Midbrain (tissue), 1 donor: ENCODE measurements at places on chromosomes 2 and 18.

- no peak for DNase-seq
Measured at GRCh38 chr2:100878000-100878791, 58.3 kb downstream of the NPAS2 start.

GRCh38 chr2:171160956-171161740 lies 455 bp upstream of the TLK1 start:
- peak; percentile 80 for DNase-seq

DNA sequence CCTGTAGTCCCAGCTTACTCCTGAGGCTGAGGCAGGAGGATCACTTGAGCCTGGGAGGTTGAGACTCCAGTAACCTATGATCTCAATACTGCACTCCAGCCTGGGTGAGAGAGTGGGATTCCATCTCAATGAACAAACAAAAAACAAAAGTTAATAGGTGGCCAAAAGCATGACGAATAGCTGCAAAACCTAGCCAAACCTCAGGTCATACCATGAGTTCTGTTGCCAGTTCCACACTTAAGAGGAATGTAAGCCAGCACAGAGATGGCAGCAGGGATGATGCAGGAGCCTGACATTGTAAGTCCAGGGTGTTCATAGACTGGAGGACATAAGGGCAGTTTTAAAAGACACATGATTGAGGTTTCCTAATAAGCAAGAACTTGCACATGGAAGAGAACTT lies 55.3 kb upstream of the RMDN2 start:
- DNase-seq: no peak

GRCh38 chr2:112061840-112062239 lies 6.8 kb downstream of the TMEM87B start:
- DNase-seq: no peak

- DNase-seq: peak; percentile 66
Measured at GRCh38 chr18:6885992-6886796, 156.7 kb downstream of the ARHGAP28 start.

- DNase-seq: no peak
Measured at GRCh38 chr2:146228020-146228393, 1616.8 kb upstream of the ACVR2A start.

- no peak for DNase-seq
Measured at GRCh38 chr18:58615140-58616132, 13.5 kb downstream of the ALPK2 start.

DNA sequence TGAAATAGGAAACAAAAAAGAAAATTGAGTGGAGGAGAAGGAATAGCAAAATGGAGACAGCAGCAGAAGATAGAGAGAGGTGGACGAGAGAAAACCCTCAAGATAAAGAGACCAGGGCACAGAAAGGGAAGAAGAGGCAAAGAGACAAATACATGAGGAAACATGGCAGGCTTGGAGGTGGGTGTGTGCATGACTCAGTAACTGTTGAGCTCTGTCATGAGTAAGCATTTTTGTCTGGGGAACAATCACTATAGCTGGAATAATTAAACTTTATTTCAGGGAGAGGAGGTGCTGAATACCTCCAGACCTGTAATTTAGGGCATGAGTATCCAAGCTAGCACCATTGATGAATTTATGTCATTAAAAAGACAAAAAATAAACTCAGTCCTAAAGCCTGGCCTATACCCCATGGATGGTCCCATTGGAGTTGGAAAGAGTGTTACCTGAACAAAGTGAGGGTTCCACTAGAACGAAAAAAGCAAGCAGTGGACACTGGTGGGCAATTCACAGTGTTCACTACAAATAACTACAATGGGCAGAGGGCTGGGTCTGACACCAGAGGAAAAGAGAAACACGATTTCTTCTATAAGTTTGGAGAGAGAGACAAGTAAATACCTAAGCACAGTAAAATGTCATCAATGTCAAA lies 145.5 kb downstream of the ADCYAP1 start:
- DNase-seq: no peak

DNA sequence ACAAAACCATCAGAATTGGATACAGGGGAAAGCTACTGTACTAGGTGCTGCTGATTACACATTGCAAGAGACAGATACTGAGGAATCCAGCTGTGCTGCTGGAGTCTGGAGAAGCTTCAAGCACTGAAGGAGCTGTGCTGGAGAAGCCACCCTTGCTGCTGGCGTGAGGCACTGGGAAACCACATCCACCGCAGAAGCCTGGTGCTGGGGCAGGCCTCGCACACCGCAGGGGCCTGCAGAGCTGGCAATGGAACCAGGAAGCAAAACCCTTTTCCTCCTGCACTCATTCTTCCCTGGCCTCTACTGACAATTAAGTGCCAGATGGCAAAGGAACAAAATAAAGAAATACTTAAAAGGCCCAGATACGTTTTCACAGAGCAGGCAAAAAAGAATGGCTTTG lies 94.4 kb upstream of the MSH6 start:
- no peak for DNase-seq

- no peak for DNase-seq
Measured at GRCh38 chr2:72325592-72326422, 178.1 kb upstream of the CYP26B1 start.

GRCh38 chr18:50721006-50721405 lies 98.8 kb downstream of the MRO start:
- peak; percentile 17 for DNase-seq

DNA sequence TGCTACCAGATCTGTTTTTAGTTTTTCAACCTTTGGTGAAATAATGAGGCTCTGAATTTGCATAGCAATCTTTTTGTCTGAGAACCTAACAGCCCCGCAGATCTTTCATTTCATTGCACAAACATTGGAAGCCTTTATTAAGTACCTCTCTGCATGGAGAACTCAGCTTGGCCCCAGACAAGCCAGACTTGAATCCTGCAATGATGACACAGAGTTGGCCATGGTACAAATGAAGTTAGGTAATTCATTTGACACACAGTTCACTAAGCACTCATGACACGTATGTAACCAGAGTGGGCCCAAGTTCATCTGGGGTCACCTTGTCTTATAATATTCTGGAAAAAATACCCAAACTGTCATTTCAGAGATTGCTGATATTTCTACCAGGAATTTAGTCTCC lies 439.1 kb upstream of the ID2 start:
- DNase-seq: no peak

DNA sequence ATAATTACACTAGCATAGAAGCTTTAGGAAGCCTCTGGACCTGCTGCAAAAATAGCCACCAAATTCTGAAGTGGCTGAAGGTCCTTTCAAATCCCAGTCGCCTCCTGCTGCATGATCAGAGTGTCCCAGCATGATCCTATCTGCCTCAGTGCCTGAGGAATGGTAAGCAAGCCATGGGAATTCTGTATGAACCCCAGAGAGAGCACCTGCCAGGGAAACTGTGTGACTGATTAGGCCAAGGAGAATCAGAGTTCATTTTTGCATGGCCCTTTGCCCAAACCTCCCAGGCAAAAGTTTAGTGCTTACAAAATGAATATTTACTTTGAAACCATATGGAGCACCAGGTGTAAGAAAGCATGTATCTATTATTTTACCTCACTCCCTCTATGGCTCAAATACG lies 221.4 kb downstream of the ARL4C start:
- no peak for DNase-seq

- no peak for DNase-seq
Measured at GRCh38 chr2:127226520-127227263, 6.6 kb upstream of the CYP27C1 start.

DNA sequence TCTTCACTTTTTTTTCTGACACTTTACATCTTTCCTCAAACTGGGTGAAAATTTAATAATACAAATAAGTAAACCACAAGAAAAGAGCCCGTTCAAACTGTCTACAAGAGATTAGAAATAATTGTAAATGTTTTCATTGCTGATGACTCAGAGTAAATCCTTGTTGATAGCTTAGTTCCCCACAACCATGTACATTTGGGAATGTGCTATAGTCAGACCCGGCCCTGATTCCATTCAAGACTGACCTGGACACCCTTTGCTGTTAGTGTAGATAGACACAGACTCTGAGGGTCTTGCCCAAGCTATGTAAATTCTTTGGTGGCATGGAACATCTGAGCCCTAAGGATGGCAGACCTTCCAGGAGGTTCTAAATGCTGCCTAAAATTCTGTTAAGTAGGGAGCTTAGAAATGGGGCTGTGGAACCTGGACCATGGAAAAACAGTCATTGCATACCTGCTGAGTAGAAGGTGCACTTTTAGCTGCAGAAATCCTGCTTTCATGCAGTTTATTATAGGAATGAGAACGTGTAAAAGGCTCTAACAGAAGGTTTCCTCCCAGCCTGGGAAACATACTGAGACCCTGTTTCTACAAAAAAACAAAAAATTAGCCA lies 3.7 kb downstream of the MALT1 start:
- DNase-seq: no peak

- no peak for DNase-seq
Measured at GRCh38 chr2:163692611-163693482, 43.0 kb downstream of the FIGN start.

DNA sequence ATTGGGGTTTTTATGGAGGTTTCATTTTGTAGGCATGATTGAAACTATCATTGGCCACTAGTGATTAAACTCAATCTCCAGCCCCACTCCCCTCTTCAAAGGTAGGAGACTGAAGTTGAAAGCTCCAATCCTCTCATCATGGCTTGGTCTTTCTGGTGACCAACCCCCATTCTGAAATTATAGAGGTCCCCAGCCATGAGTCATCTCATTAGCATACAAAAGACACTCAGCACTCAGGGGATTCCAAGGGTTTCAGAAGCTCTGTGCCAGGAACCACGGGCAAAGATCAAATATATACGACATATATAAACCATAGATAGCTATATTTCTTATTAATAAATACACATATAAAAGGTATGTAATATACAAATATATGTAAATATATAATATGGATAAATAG lies 256.0 kb upstream of the POU3F3 start:
- no peak for DNase-seq

GRCh38 chr18:26088487-26088886 lies 1.9 kb downstream of the SS18 start:
- DNase-seq: no peak

- DNase-seq: no peak
Measured at GRCh38 chr2:133489641-133490410, 78.4 kb downstream of the NCKAP5 start.

- DNase-seq: no peak
Measured at GRCh38 chr2:71067567-71068217, 756 bp upstream of the NAGK start.

DNA sequence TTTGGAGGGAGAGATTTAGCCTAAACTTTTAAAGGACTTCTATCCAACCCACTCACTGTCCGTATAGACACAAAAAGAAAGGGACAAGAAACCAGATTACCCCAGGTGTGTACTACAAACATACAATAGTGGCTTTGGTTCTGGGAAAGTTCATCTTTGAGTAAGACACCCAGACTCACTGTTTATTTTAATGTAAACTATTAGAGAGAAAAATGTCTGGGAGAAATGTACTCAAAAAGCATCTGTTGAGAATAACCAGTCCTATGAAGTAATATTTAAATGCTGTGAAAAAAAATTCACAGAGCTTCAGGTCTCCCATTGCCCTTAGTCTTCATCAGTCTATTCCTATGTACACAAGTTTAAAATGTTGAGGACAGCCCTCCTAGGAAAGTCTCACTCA lies 107.5 kb downstream of the SLC8A1 start:
- DNase-seq: no peak

- no peak for DNase-seq
Measured at GRCh38 chr2:173488861-173489260, 134.2 kb downstream of the CDCA7 start.

DNA sequence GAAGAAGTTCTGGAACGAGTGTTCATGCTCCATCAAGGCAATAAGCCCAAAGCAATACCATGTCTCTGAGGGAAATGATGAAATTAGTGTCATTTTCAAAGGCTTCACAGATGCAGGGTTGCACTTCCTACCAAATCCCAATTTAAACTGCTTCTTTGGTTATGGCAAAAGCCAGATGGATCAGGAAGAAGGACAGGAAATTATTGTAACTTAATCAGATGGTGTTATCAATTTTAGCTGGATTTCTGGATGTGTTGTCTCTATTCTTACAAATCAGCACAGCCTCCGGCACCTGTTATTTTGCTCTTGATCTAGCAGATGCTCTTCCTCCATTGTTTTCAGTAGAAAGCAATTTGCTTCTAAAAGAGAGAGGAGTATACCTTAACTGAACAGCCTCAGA lies 693.4 kb downstream of the SOCS6 start:
- no peak for DNase-seq

DNA sequence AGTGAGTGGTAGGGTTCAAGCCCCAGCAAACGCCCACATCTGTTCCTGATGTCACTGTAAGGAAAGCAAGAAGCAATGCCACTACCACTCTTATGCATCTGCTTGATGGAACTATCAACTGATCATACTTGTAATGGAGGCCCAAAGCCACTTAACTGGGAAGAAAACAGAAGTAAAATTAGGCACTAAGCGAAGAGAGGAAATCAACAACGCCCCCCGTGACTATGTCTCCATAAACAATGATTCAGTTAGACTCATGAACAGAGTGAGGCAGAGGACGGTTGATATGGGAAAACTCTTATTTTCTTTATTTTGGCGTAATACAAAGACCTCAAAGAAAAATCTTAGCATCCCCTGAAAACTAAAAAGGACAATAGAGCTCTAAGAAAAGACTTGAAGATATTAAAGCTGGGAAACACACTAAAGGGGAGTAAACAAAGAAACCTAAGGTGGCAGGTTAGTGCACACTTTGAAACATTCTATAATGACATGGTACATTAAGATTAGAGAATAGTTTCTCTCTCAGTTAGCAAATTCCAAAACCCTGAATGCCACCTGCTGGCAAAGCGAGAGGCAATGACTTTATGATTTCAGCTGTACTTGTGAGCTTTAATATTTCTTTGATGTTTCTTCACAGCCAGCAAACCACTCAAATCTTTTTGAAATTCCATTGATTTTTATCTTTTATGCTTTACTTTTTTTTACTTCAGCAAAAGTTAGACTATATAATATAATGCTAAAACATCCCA lies 86.5 kb downstream of the LRP2 start:
- DNase-seq: no peak

GRCh38 chr2:196617430-196617829 lies 22.1 kb upstream of the CCDC150 start:
- DNase-seq: no peak

DNA sequence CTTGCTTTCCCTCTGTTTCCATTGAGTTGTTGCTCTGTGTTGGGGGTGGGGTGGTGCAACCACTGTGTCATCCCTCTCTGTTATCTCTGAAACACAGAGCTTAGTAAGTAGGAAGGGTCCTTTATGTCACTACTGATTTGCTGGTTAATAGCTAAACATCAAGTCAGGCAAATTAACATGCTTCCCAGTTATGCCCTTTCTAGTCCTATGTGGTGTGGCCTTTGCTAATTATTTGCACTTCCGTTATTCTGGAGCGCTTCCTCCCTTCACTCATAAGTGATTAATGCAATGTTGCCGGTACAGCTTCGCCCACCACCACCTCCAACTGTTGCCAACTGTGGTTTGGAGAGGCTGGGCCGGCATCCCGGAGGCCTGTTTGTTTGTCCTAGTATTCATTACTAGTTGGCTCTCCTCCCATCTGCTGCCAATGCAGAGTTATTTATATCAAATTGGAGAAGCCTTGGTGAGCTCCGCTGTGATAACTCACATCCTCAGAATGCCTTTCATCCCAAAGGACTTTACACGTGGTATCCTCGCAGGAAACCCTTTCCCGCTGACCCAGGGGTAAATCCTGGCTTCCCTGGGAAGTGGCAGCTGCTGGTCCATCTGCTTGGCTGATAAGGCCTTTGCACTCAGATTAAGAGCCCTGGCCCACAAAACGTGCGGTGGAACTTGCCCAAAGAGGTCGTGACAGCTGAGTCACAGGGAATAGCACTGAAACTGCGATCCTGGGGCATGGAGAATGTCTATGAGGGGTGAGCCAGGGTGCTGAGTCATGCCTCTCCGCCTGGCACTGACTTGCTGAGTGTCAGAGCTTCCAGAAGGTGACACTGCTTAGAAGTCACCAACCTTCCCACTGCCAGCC lies 72.0 kb upstream of the ZCCHC2 start:
- DNase-seq: no peak

- DNase-seq: no peak
Measured at GRCh38 chr18:44823782-44824181, 143.1 kb downstream of the SETBP1 start.
